ENCODE measurements at places on chromosomes 4 and X. TPM values are rescaled to one million over a fixed set of nuclear protein-coding genes. Genes with fewer than 3 reads are reported as not detected.

GRCh38 chr4:186105647-186106321 lies 1.3 kb downstream of the FAM149A start:
- DNase-seq, result peak; percentile 57

- no peak for DNase-seq
Observed at GRCh38 chr4:108359130-108359985, 190.6 kb upstream of the LEF1 start.

GRCh38 chr4:8254076-8254475 lies 15.5 kb upstream of the HTRA3 start:
- DNase-seq, result peak; percentile 75

DNA sequence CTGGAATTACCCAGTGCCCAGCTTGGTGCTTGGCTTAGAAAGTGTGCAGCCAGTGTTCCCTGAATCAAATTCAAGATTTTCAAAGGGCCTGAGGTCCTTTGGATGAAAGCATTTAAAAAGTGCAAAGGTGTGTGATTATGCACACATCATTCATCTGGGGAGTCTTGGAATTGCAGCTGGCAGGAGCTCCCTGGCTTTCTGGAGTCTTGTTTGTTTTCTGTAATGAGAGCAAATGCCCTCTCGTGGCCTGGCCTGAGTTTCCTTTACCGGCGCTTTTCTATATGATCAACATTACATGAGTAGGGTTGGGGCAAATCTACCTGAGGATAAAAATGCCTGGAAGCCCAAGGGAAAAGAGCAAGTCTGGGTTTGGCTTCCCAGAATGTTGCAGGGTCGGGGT lies 24.6 kb upstream of the SORCS2 start:
- DNase-seq, result no peak

DNA sequence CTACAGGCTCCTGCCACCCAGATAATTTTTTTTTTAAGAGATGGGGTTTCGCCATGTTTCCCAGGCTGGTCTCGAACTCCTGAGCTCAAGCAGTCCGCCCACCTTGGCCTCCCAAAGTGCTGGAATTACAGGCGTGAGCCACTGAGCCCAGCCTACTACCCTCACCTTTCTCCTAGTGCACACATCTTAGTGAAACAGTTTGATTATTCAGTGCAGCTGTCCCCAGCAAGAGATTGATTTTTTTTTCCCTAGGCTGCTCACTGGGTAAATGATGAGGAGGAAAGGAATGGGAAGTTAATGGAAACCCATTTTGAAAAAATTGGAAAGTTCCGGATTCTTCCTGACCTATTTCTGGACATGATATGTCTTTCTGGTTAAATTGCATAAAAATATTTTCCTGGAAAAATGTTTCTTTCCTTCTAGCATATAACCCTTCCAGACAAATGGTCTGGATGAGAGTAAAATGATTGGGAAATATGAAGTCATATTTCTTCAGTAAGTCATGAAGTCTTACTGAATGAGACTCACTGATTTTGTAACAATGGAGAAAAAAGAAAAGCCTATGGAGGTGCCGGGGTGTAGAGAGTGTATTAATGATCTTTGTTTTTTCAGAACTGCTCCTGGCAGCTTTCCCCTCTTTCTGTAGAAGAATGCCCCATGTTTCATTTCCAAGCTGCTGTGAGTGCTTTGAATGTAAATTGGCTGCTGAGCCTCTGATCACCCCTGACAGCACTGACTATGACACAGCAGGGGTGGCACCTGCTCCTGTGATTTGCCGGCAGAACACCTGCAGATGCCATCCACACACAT lies 19.5 kb upstream of the ZNF41 start:
- DNase-seq, result no peak

GRCh38 chr4:81919223-81919622 lies 447.5 kb upstream of the RASGEF1B start:
- DNase-seq, result peak; percentile 23

GRCh38 chr4:70511365-70511764 lies 7.0 kb upstream of the AMTN start:
- DNase-seq, result peak; percentile 61

DNA sequence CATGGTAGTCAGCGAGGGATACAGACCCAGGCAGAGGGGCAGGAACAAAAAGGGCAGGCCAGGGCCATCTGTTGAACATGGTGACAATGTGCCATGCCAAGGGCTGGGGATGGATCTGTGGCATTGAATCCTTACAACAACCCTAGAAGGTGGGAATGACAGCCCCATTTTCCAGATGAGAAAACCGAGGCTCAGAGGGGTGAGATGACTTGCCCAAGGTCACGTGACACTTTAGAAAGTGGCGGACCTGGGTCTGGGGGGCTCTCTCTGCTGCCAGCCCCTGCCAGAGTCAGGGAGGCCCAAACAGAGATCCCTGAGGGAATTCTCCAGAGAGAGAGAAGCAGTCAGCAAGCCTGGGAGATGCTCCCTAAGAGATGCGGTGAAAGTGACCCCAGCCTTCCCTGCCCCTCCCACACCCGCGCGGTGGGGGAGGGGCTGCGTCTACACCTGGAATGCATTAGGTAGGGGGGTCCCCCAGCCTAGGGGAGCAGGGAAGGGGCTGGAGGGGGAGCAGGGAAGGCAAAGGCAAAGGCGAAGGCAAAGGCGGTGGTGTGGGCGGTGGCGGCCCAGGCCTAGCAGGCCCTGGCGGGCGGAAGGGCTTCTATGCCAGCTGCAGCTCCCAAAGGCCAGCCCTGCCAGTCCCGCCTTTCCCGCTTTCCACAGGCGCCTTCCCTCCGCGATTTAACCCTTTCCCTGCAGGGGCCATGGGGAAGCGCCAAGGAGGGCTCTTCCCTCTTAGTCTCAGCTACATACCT lies 13.0 kb downstream of the FGD1 start:
- no peak for DNase-seq

DNA sequence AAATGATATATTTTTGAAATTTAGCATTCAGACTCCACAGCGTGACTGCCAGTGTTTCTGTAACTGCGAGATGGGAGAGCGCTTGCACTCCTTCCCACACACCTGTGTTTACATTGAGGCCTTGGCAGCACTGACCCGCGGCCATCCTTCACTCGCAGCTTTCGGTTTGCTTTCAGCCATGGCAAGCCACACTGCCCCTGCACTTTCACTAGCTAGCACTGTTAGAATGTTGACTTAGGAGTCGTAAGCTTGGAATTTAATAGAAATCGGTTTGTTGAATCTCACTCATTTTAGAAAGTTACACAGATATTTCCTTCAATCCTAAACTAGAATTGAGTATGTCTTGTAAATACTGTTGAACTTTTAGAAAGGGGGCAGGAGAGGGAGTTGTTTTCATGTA lies 136.2 kb downstream of the CFAP299 start:
- DNase-seq, result peak; percentile 36

DNA sequence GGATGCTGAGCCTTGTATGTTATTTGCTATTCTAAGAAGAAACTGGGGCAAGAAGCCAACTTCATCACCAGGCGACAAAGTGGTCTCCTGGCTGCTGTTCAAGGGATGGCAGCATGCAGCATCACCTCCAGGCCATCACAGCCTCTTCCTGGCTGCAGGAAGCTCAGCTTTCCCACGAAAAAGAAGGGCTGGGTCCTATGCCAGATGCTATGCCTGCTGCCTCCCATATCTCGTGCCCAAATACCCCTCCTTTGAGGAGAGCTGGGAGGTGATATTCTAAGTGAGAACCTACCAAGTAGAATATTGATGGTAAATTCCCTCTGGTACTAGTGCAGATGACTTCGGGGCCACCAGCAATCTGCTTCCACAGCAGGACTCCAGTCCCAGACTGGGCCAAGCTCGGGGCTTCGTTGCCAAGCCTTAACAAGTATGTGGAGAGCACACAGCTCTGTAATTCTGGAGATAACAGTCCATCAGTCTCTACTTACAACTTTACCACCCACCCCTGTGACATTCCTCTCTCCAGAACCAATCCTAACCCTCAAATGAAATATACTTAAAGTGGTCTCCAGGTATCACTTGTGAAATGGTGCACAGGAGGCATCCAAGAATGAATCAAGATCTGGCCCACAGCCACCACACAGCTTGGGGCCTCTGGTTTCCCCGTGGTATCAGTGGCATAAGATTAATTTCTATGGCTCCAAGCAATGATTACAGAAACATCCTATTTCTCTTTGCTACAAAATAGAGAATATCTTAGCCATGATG lies 149.3 kb downstream of the PALLD start:
- no peak for DNase-seq

- DNase-seq, result no peak
Observed at GRCh38 chr4:80790152-80790551, 240.4 kb upstream of the BMP3 start.

DNA sequence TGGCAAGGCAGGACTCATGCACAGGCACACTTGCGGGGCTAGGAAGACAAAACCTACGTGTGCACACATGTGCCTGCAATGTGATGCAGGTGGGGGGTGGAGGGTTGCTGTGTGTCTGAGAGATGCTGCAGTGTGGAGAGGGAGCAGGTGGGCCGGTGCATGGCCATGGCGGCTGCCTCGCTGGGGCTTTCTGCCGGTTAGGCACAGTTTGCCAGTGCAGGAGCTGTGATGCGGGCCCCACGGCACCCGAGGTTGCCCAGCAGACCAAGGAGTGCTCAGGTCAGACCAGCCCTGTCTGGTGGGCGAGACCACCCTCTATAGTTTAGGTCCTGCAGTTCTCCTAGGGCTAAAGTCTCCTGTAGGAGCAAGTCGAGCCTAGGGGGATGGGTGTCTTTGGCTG lies 4.4 kb upstream of the AFM start:
- DNase-seq, result no peak

GRCh38 chr4:77196866-77197265 lies 39.9 kb downstream of the CCNG2 start:
- no peak for DNase-seq

DNA sequence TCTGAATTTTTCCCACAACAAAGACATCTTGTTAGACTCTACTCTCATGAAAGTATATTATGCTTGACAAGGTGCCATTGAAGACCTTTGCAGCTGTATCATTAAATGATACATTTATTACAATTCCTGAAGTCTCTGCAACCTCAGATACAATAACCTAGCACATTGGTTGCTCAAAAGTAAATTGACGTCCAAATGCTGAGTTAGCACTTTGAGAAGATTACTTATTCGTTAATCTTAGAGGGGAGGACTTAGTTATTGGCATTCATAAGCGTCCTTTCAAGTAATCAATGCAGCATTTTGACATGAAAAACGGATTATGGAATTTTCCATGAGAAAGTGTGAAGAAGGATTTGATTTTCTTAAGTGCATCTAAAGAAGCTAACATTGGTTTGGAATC lies 151.6 kb downstream of the ARSF start:
- no peak for DNase-seq

- no peak for DNase-seq
Observed at GRCh38 chr4:126678618-126679017, 954.1 kb upstream of the INTU start.

- DNase-seq, result no peak
Observed at GRCh38 chrX:29852767-29853166, 362.6 kb upstream of the MAGEB2 start.

DNA sequence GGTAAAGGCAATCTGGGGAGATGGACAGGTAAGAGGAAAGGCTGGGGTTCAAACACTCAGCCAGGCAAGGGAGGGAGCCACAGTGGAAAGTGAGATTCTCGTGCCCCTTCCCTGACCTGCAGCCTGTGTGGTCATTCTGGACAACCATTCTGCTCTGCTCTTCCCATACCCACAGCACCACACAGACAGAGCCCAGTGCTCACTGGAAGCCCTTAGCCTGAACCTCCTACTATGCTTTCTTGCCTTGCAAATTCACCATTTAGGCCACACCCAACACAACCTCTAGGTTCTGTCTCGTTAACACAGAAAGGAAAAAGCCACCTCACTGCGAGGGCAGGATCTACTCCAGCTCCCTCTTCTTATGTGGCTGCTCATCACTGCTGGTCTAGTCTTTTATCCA lies 92.7 kb downstream of the SHISA3 start:
- no peak for DNase-seq

DNA sequence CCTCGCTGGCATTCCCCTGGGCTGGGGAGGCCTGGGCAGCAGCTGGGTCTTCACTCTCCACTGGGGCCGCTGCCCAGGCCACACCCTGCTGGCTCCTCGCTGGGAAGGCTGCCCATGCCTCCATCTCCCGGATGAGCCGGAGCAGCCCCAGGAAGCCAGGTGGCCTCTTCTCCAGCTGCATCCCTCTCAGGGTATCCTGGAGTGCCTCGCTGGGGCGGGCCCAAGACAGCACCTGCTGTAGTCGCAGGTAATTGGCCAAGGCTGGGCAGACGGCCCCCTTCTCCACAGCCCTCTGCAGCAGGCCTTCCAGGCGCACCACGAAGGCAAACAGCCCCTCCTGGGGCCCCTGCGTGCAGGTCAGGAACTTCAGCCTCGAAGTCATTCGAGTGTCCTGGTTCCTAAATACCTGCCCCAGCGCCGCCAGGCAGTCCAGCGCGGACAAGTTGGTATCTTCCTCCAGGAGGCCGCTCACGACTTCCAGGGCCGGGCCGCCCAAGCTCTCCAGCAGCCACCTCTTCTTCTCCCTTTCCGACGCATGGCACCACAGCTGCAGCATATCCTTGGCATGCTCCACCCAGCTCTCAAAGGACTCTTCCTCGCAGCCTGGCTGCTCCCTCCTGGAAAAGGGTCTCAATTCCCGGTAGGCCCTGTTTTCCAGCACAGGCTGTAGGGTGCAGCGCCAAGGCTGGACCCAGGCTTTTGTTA lies 3.7 kb downstream of the PNMA6E start:
- no peak for DNase-seq

- DNase-seq, result no peak
Observed at GRCh38 chr4:88728146-88728545, 30.5 kb upstream of the NAP1L5 start.

The CT45A5 gene
- total RNA-seq, result not detected

The VCX3B gene
- 0.26 TPM for total RNA-seq

The PALLD gene
- total RNA-seq, result 92.7 TPM

The MSL3 gene
- total RNA-seq, result 14.5 TPM

The CCDC160 gene
- not detected for total RNA-seq

The RPL9 gene
- 3,557 TPM for total RNA-seq

The BEX2 gene
- 46.6 TPM for total RNA-seq

The MAGEB17 gene
- total RNA-seq, result not detected

The RBM10 gene
- 35.2 TPM for total RNA-seq

The CRLF2 gene
- not detected for total RNA-seq

The NEIL3 gene
- total RNA-seq, result 0.90 TPM

The CT83 gene
- total RNA-seq, result not detected

The ATP1B4 gene
- total RNA-seq, result not detected

Data from bronchial epithelial cell (primary cell).